Activated CD8-positive, alpha-beta memory T cell treated with anti-CD3 and anti-CD28 coated beads, Interleukin-2, amount 10 ng/mL, durations not matched to agents 7 days and 5 days (primary cell): ENCODE measurements at places on chromosomes 11 and 22.

- no peak for DNase-seq
These were observed 70.7 kb upstream of the CCDC179 start for GRCh38 chr11:22930816-22931594.

GRCh38 chr11:72736452-72737069, 15.6 kb downstream of the ARAP1 start:
- DNase-seq, result peak; percentile 88

GRCh38 chr11:128893578-128894285, 2.6 kb downstream of the KCNJ5 start:
- DNase-seq, result no peak

DNA sequence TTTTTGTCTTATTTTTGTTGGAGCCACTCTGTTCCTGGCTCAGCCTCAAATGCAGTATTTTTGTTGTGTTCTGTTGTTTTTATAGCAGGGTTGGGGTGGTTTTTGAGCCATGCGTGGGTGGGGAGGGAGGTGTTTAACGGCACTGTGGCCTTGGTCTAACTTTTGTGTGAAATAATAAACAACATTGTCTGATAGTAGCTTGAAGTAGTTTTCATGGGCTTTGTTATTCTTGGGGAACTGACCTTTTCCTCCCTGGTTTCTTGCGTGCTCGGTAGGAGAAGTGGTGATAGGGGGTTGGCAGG, 6.0 kb upstream of the MCM5 start:
- DNase-seq, result no peak

GRCh38 chr11:21710809-21711208, 482.1 kb upstream of the ANO5 start:
- no peak for DNase-seq

- peak; percentile 56 for DNase-seq
These were observed 23.5 kb upstream of the TH start for GRCh38 chr11:2194877-2195755.

- DNase-seq, result no peak
These were observed 80.2 kb downstream of the DSCAML1 start for GRCh38 chr11:117716521-117717440.

DNA sequence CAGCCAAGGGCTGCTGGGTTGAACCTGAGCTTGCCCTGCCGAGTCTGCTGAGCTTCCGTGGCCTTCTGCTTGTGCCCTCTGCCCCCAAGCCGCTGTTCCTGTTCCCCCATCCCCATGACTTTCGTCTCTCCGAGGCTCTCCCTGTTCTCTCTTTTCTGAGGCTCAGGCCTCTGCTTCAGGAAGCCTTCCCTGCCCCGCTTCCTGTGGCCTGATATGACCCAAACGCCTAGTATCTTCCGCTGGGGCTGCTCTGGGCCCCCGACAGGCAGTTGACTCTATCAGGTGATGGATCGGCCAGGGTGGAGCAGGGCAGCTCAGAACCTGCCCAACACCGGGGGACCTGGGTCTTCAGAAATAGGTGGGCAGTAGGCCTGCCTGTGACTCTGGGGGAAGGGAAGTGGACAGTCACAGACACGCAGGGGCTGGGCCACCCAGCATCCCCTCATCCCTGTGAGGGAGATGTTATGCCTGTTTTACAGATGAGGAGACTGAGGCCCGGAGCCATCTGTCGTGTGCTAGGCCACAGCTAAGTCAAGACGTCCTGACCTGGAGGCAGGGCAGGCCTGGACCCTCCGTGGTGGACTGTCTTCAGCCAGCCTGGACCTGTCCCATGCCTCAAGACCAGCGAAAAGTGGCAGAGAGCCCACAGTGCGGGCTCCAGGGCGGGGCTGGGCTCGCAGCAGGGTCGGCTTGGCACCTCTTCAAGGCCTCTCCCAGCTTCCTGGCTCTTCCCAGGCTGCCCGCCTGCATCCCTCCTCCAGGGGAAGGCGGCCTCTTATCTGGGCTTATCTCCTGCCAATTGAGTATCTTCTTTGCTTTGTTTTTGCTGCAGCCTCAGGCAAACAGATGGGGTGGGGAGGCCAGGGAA, 16.2 kb downstream of the BAD start:
- no peak for DNase-seq

DNA sequence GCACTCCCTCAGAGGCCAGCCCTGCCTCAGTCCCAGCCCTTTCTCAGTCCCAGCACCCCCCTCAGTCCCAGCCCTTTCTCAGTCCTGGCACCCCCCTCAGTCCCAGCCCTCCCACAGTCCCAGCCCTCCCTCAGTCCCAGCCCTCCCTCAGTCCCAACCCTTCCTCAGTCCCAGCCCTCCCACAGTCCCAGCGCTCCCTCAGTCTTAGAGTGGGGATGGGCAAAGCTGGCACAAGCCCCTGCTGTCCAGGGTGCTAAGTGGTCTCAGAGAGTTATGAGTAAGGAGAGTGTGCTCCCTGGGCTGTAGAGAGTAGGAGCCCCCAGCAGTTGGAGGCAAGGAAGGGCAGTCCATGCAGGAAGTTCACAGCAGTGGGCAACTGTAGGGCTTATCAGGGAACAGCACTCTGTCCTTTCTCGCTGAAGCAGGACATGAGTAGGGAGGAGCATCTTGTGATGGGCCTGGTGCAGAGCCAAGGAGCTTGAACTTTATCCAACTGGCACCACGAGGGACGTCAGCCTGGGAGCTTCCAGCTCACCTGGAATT, 51.4 kb upstream of the CRYBB3 start:
- DNase-seq, result no peak

- DNase-seq, result no peak
These were observed 1.6 kb downstream of the LGALS12 start for GRCh38 chr11:63507511-63507910.

- peak; percentile 87 for DNase-seq
These were observed 2.0 kb downstream of the HEPN1 start for GRCh38 chr11:124920870-124921609.

- no peak for DNase-seq
These were observed 16.7 kb downstream of the TMEM121B start for GRCh38 chr22:17104336-17104935.

GRCh38 chr22:47180796-47181195, 418.3 kb downstream of the TBC1D22A start:
- DNase-seq, result no peak

DNA sequence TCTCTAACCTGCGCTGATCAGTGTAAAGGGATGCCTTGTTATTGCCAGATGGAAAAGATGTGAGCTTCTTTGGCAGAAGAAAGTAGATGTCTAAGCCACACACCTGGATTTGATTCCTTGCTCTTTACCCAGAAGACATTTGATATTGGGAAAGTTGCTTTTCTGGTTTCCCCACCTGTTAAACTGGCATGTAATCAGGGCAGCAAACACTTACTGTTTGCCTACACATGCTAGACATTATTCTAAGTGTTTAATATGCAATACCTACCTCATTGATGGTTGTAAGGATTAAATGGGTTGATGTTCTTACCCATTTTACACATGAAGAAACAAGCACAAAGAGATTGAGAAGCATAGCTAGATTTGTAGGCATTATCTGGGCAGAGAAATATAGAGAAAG, 16.6 kb downstream of the ASRGL1 start:
- no peak for DNase-seq

- DNase-seq, result no peak
These were observed 4.9 kb upstream of the EXT2 start for GRCh38 chr11:44090539-44090938.

GRCh38 chr11:21148376-21148775, 479.0 kb downstream of the NELL1 start:
- DNase-seq, result no peak
